Eye (tissue), 1 donor: ENCODE measurements at places on chromosomes 7 and 10.

DNA sequence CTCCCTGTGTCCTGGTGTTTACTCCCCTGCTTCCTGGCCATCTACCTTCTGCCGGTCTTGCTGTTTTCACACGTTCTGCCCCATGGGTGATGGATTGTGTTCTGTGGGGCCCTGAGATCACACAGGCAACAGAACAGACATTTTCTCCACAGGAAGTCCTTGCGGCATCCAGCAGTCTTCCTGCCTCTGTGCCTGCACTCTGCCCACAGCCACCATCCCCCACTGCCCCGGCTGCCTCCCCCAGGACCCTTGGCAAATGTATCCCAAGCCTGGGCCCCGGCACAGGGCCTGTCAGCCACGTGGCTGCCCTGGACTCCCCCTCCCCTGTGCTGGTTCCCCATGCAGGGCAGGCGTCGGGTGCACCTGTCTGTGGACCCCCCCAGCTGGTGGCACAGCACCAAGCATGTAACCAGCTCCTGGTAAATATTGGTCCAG is 184.2 kb downstream of the WDR37 start:
- no peak for DNase-seq

GRCh38 chr7:19491821-19492452 is 216.9 kb downstream of the POLR1F start:
- peak; percentile 25 for DNase-seq

- no peak for DNase-seq
Measured at GRCh38 chr7:45150199-45150598, 7.4 kb upstream of the RAMP3 start.

DNA sequence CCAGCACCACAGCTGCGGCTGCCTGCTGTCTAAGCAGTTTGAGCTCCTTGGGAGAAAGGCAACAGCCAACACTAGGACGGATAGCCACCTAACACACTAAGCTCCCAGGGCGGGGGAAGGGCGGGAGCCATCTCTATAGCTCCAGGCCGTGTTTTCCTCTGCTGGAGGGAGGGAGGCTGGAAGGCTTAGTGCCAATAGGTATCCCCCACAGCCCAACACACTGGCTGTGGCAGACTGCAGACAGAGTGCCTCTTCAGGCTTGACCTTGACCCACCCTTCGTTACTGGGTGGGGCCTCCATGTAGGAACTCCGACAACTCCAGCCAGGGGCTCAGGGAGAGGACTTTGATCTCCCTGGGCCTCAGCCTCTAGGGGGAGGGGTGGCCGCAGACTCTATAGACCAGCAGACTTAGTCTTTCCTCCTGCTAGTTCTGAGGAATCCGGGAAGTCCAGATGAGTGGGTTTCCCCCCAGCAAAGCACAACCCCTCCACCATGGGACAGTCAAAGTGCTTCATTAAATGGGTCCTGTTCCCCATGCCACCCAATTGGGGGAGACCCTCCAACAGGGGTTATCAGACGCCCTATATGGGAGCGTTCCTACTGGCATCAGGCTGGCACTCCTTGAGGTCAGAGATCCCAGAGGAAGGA is 314.4 kb upstream of the MKI67 start:
- DNase-seq: peak; percentile 53

- DNase-seq: peak; percentile 88
Measured at GRCh38 chr10:122508021-122508420, 46.7 kb downstream of the HTRA1 start.

- no peak for DNase-seq
Measured at GRCh38 chr10:1185911-1186682, 129.9 kb downstream of the WDR37 start.

DNA sequence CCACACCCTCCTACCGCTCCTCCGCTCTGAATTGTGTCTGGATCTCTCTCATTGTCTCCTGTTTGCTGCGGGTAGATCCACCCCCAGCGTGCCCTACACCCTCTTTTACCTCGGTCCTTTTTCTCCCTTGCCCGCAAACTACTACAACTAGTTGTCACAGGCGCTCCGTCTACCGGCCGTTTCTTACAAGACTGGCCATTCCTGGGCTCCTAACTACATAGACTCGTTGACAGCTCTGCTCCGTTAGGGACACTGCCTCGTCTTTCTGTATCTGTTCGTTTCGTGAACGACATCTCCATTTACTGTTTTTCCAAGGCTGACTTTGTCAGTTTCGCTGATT is 786 bp downstream of the TAF3 start:
- no peak for DNase-seq

DNA sequence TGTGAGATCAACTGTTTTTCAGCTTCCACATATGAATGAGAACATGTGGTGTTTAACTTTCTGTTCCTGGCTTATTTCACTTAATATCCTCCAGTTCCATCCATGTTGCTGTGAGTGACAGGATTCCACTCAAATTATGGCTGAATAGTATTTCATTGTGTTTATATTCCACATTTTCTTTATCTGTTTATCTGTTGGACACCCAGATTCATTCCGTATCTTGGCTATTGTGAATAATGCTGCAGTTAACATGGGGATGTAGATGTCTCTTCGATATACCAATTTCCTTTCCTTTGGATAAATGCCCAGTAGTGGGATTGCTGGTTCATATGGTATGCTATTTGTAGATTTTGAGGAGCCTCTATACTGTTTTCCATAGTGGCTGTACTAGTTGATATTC is 47.9 kb downstream of the GALNT11 start:
- DNase-seq: no peak

DNA sequence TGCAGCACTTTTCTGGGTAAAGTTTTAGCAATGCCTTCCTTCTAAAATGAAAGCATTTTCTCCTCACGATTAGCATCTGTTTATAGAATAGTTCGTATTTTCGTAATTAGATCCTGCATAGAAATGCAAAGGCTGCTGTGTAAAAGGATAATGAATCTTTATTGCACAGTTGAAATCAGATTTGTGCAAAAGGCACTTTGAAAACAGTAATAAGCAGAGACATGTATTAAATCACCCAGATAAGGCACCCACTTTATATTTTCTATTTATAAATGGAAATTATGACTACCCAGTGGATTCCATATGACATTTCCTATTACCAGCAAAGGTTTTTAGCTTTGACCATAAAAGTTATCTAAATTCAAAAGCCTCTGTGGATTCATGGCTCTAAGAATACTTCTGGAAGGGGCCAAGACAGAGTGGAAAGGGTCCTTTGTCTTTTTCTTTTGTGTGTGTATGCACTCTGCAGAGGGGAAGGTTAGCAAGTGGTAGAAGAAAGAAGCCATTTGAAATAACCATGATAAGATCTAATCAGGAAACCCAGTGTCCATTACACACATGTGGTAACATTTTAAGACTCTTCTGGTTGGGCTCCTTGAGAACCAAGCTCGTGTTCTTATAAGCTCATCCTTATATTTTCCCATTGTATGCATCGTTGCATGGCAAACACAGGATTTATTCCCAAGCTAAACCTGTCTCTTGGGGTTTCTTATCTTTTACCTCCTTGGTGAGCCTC is 612.1 kb downstream of the AUTS2 start:
- no peak for DNase-seq

DNA sequence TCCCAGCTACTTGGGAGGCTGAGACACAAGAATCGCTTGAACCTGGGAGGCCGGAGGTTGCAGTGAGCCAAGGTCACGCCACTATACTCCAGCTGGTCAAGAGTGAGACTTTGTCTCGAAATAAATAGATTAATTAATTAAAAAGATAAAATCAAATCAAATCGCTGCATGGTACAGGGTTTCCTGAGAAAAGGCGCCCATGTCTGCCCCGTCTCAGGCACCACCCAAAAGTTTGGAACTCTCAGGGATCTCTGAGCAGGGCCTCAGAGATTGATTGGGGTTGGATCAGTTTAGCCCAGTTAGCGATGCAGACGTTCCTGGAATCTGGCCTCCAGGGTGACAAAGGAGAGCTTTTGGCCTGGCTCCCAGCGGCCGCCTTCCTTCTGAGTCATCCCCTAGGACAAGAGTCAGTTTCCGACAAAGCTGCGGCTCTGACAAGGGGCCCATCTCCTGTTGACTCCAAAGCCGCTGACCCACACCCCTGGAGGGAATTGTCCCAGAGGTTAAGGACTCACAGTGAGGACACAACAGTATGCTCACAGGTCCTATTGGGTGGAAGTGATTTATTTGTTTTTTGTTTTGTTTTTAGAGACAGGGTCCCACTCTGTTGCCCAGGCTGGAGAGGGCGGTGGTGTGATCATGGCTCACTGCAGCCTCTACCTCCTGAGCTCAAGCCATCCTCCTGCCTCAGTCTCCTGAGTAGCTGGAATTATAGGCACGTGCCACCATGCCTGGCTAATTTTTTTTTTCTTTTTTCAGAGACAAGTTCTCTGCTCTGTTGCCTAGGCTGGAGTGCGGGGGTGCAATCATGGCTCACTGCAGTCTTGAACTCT is 6.8 kb downstream of the ORAI2 start:
- no peak for DNase-seq

- peak; percentile 83 for DNase-seq
Measured at GRCh38 chr7:113207931-113208330, 89.6 kb upstream of the SMIM30 start.

GRCh38 chr10:12566161-12567115 is 217.1 kb downstream of the CAMK1D start:
- DNase-seq: peak; percentile 42

DNA sequence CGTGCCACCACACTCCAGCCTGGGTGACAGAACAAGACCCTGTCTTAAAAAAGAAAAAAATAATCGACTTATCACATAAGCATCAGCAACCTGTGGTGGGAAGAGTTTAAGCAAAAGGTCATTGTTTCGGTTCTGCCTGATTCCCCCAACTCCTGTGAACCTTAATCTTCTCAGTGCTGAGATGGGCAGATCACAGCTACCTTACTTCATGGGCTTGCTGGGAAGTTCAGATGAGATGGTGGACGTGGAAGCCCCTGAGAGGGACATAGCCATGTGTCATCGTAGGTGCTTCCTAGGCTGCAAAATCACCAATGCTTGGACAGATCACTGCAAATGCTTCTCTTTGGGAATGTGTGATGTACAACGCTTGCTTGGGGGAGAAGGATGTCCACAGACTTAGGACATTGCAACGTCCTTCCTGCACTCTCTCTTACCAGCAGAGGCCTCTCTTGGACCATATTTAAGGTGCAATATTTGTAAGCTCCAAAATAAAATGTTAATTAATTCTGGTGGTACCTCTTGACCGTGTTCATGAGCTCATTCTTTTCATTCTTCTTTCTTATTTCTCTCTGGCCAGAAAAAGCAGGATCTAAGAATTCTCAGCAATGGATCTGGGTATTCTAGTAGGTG is 8.6 kb downstream of the GJD4 start:
- peak; percentile 40 for DNase-seq

GRCh38 chr7:45525057-45525456 is 49.1 kb upstream of the ADCY1 start:
- peak; percentile 32 for DNase-seq

DNA sequence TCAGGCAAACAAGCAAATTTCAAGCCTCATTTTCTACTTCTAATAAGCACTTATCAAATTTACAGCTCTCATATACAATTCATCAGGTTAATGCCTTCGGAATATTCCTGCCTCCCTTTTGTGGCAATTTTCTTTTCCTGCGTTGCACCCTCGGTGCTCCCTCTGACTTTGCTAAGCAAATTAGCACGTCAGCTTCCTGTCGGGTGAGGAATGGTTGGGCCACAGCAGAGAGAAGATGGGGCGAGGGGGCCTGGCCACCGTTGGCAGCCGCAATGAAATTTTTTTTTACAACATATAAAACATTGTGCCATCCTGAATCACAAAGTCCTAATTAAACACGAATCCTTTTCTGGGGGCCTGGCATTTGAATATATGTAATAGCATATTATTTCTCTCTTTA is 28.1 kb downstream of the ELFN1 start:
- DNase-seq: no peak

DNA sequence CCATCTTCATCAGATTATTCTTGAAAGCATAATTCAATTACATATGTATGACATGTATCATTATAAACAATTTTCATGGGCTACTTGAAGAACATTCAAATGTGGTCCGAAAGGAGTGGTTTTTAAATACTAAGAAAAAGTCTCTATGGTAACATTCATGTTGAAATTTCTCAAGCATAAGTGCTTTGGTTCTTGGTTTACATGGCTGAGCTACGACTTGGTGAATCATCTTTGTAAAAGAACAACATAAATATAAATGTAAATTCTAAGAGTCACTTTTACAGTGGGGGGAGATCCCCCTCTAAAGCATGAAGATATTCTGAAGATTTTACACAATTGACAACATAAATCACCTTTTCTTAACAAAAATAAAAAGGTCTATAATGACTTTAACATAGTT is 118.6 kb downstream of the MAGI2 start:
- no peak for DNase-seq

DNA sequence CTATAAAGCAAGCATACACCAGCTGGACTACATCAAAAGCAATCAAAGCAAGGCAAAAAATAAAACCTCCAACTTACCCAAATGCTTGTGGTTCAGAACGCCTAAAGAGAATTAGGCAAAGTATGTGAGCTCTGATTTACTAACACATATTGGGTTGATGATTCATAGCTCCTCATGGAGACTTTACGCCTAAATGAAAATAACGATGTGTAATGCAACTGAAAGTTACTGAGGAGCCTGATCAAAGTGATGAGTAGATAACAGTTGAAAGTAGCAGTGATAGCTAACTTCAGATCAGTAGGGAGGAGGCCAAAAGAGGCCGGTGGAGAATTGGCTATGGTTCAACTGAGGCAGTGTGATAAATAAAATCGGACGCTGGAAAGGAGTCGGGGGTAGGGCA is 85.0 kb downstream of the MPP7 start:
- peak; percentile 32 for DNase-seq

GRCh38 chr7:44401692-44402091 is 76.3 kb upstream of the CAMK2B start:
- DNase-seq: no peak

GRCh38 chr7:132778761-132779160 is 202.5 kb upstream of the PLXNA4 start:
- no peak for DNase-seq

DNA sequence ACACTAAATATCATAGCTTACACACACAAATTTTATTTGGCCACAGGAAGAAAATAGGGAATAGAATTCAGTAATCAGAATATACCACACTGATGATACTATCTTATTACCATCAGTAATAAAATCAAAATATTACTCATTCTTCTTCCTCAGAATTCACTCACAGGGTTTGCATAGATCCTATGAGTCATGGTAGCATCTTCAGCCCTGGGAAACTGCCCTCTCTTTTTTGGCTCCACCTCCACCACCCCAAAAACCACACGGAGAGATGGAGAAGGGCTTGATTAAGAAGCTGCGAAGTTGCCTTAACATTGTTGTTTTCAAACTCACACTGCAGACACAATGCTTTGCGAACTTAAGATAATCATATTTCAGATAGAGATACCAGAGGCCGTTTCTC is 154.1 kb upstream of the AHR start:
- no peak for DNase-seq
